ENCODE measurements at places on chromosomes 16 and 17.

DNA sequence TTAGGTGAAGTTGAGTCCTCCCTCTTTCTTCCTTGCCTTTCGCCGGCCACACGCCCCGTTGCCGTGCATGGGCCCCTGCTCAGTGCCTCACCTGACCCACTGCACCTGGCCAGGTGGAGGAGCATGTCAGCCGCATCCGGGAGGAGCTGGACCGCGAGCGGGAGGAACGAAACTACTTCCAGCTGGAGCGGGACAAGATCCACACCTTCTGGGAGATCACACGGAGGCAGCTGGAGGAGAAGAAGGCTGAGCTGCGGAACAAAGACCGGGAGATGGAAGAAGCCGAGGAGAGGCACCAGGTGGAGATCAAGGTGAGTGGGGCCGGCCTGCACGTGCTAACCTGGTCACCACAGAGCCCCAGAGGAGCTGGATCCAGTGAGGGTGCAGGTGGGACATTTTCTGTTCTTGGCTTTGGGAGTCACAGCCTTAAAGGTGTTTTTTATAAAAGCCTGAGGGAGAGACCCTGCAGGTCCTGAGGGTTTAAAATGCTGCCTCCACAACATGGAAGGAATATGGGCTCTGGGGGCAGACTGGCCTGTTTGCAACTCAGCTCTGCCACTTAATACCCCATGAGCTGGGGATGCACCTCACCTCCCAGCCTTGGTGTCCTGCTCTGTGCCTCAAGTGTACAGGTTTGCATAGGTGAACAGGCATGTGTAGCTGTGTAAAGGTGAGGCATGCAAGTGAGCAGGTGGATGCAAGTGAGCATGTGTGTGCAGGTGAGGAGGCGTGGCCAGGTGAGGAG is 12.1 kb upstream of the DBNDD1 start:
- no peak for DNase-seq

- DNase-seq = no peak
Observed at GRCh38 chr17:44260296-44260695, 7.6 kb downstream of the SLC4A1 start.

DNA sequence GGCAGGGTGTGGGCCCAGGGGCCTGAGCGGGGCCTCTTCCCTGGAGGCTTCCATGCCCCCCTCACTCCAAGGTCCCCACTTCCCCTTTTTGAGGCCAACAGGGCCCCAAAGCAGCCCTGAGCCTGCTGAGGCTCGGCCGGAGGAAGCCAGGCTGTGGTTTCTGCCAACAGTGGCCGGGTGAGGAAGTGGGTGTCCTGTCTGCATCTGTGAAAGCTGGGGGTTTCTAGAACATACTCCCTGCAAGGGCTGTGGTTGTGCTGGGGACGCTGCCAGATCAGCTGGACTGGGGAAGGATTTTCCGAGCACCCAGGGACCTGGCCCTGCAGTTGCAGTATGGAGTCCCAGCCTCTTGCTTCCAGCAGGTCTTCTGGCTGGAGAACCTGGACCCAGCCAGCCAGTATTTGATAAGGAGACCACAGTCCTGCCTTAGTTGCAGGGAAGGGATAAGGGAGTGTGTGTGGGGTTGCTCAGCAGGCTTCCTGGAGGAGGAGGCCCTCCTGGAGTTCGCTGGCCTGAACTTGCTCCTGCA is 15.7 kb downstream of the ADCY7 start:
- DNase-seq = peak; percentile 69

- DNase-seq = no peak
Observed at GRCh38 chr16:58451265-58451689, 48.7 kb upstream of the NDRG4 start.

GRCh38 chr17:38958756-38959155 is 8.4 kb downstream of the FBXO47 start:
- peak; percentile 44 for DNase-seq

GRCh38 chr17:73635101-73635817 is 9.0 kb downstream of the SDK2 start:
- no peak for DNase-seq

- no peak for DNase-seq
Observed at GRCh38 chr16:68488554-68488953, 40.2 kb upstream of the SMPD3 start.

GRCh38 chr16:88430185-88430523 is 22.9 kb upstream of the ZFPM1 start:
- DNase-seq = no peak

DNA sequence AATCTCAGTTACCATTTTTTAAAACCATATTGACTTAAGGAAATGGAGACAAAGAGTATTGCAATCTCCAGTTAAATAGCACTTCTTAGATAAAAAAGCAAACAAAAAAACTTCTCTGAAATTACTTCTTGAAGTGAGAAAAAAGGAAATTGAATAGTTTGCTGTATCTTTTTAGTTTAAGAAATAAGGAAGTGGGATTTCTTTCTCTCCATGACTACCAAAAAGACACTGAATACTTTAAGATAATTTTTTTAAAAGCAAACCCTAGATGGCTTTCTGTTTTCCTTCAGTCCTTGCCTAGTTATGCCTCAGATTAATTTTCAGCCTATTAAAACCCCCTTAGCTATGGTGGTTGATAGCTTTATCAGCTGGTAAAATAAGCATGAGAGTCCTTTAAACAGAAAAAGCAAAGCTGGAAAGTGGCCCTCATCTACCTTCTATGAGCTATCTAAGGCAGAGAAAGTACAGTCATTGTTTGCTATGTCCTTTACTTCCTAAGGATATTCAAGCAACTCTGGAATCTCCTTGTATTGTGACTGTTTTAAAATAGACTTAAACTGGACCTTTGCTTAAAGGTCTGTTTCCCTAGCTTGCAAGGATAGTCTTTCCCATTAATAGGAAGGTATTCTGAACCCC is 28.6 kb downstream of the TPPP3 start:
- no peak for DNase-seq

GRCh38 chr16:48075398-48075797 is 80.4 kb downstream of the ABCC12 start:
- DNase-seq = peak; percentile 86

DNA sequence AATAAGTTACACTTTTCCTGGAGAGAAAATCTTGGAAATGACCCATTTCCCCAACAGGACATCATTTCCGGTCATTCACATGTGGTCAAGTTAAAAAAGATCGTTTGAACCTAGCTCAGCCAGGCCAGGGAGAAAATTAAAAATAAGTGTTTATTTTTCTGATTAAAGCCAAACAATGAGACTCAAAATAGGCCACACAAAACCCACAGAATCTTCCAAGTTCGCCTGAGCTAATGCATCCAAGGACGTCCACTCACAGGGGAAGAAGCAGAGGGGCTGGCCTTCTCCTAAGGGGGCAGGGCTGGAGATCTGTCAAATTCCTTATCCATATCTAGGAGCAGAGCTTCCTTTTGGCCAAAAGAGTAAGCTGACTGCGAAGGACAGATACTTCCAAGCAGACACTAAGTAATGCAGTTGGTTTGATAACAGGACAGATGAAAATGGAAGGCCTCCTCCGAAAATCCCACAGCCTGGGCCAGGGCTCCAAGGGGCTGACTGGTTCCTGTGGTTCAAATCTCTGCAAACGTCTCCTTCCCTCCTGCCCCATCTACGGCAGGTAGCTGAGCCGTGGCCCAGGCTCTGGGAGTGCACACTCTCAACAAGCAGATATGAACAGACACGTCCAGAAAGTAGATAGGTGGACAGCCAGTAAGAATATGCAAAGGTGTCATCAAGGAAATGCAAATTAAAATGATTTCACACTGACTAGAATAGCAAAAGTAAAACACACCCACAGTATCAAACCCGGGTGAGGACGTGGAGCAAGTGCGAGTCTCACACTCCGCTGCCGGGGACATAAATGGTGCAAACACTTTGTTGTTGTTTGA is 98.5 kb downstream of the MRM3 start:
- peak; percentile 21 for DNase-seq

- no peak for DNase-seq
Observed at GRCh38 chr16:58589326-58589905, 40.2 kb downstream of the CNOT1 start.

DNA sequence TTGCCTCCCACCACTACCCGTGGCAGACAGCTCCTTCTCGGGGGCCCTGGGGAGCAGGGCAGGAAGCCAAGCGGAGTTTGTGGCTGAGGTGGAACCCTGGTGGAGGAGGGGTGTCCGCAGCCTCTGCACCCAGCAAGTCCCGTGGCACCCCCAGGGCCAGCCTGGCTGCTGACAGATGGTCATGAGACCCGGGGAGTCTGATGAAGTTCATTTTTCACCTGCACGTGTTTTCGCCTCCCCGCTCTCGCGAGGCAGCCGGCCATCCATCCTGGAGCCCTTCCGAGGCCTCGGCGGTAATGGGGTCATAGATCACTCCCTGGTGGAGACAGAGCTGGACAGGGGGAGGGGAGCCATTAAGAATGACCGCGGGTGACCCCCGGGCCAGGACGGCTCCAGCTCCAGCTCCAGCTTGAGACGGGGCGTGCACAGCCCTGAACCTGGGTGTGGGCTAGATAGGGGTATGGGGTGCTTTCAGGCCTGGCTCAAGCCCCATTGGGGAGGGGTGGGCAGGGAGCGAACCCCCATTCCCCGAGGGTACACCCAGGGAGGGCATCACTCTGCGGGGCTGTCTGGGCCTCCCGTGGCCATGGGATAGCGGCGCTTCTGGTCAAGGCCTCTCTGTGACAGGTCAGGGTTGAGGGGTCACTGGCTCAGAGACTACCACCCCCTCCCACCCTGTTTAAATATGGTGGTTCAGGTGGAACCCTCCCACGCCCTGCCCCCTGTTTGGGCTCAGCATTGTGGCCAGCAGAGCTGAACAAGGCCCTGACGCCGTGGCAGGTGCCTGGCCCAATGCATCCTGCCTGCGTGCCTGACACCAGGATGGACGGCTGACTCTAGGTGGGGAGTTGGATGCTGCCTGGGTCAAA is 227.4 kb upstream of the GSE1 start:
- no peak for DNase-seq

DNA sequence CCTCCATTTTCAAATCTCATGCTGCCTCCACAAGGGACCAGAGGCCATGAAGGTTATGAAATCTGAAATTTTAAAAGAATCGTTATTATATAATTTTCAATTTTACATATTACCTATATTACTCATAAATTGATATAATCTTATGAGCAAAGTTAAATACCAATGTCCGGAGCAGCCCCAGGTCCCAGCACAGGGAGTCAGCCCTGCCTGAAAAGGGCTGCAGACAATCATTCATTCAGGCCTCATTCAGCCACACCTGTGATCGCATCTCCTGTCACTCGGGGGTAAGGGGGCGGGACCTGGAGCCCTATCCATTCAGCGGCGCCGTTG is 172.5 kb downstream of the AHSP start:
- DNase-seq = no peak

- DNase-seq = no peak
Observed at GRCh38 chr17:39261286-39261685, 35.5 kb upstream of the STAC2 start.
